ENCODE measurements at places on chromosomes 12 and 14. TPM values are rescaled to one million over a fixed set of nuclear protein-coding genes. Genes with fewer than 3 reads are reported as not detected.
A peak's percentile ranks its signal among the peaks of the same experiment; 100 is the strongest.

- no peak for DNase-seq
Measured at GRCh38 chr12:28086521-28087155, 103.6 kb upstream of the CCDC91 start.

- DNase-seq: peak; percentile 24
Measured at GRCh38 chr12:9064201-9064814, 51.4 kb downstream of the A2M start.

- DNase-seq: no peak
Measured at GRCh38 chr14:67734675-67735074, 33.0 kb downstream of the RDH12 start.

GRCh38 chr14:94970941-94971730 is 186.2 kb downstream of the DICER1 start:
- no peak for DNase-seq

The SRGAP1 gene
- total RNA-seq: 15.9 TPM

The CLEC4A gene
- 4.7 TPM for total RNA-seq
